GM12878 (cell line): ENCODE measurements at places on chromosomes 7 and 10. TPM values are rescaled to one million over a fixed set of nuclear protein-coding genes. Genes with fewer than 3 reads are reported as not detected.

Gene CYP26C1
- total RNA-seq = 0.08 TPM in 1 of 2 replicates, not detected in the other

Gene HMX3
- 54.6 and 60.5 TPM in 2 replicates for total RNA-seq

- peaks cover 7% of the 10 kb centered on the region for H3K36me3 ChIP-seq
- no peaks in the 10 kb centered on the region; the same call in 1 of the 2 replicates for H3K27me3 ChIP-seq
- no peak for DNase-seq
- H3K4me1 ChIP-seq = peaks cover 20% of the 10 kb centered on the region
- no peak overlapping the region for H3K4me3 ChIP-seq
Measured at GRCh38 chr10:17233286-17233991, 5.4 kb downstream of the VIM start.

DNA sequence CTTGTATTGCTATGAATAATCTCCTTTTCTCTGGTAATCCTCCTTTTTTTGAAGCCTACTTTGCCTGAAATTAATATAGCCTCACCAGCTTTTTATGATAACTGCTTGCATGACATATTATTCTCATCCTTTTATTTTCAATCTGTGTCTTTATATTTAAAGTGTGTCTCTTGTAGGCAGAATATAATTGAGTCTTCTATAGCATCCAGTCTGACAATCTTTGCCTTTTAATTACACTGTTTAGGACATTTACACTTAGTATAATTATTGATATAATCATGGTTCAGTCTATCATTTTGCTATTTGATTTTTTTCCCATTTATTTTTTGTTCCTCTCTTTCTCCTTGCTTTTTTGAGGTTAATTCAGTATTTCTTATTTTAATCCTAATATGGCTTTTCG is 240.9 kb upstream of the HPS1 start:
- no peaks in the 10 kb centered on the region for H3K36me3 ChIP-seq
- no peaks in the 10 kb centered on the region for H3K4me1 ChIP-seq
- no peak overlapping the region for H3K4me3 ChIP-seq
- no peak overlapping the region for H3K27ac ChIP-seq

- no peaks in the 10 kb centered on the region for H3K4me1 ChIP-seq
- H3K4me3 ChIP-seq = no peak overlapping the region
- DNase-seq = no peak
- no peaks in the 10 kb centered on the region for H3K36me3 ChIP-seq
- no peak overlapping the region for H3K27ac ChIP-seq
Measured at GRCh38 chr7:91496251-91496820, 232.1 kb downstream of the FZD1 start.
